ENCODE measurements at places on chromosomes 5 and 9.

- no peak for DNase-seq
Measured at GRCh38 chr5:76303921-76304320, 99.2 kb upstream of the IQGAP2 start.

DNA sequence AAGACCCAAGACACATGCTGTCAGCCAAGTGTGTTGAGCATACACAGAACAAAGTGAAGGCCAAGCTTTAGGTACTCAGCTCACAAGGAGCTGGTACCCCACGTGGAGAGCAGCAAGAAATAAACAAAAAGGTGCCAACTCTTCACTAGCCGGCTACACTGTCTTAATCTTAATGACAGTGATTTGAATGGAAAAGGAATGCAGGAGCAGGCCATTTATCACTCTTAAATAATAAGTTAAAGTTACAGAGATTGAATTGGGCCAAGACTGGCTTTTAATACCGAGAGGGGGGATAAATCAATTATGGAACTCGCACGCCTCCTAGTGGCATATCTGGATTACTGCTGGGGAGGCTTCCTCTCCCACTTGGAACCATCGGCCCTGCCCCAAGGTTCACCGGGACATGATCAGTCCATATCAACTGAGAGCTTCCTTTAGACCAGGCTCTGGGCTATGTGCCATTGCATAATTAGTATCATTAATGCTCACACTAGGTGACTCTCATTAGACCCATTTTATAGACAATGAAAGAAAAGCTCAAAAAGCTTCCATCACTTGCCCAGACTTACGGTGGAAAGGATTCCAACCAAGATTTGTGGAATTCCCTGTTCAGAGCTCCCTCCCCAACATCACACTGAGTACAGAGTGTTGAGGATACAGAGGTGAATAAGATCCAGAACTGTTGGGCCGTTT lies 94.0 kb downstream of the ACTL7B start:
- no peak for DNase-seq

- DNase-seq: no peak
Measured at GRCh38 chr5:131252824-131253171, 11.1 kb upstream of the CDC42SE2 start.

DNA sequence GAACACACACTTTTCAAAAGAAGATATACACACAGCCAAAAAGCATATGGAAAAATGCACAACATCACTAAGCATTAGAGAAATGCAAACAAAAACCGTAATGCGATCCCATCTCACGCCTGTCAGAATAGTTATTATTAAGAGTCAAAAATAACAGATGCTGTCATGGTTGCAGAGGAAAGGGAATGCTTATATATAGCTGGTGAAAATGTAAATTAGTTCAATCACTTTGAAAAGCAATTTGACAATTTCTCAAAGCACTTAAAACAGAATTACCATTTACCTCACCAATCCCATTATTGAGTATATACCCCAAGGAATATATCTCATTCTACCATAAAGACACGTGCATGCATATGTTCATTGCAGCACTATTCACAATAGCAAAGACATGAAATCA lies 126.8 kb upstream of the MRPS30 start:
- DNase-seq: no peak
